Umbilical cord (tissue), 2 donors: ENCODE measurements at places on chromosomes 1 and 21.

DNA sequence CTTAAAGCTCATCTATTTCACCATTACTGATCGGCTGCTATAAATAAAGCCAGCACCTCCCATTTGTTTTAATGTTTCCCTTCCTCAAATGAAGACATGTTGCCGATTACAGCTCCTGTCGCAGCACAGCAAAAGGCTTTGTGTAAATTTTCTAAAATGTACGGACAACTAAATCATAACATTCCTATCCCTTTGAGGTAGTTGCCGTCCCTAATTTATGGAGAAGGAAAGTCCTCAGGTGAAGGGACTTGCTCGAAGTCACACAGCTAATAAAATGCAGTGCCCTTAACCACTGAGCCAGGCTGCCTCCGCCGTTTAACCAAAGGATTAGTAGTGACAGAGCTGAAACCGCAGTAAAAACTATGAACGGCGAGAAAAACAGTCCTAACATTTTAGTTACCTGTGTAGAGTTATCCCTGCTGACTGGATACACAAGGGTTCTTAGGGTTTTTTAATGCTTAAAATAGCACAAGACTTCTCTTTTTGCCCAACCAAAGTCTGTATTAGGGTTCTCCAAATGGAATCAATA, 871 bp downstream of the PINK1 start:
- DNase-seq = peak; percentile 11

DNA sequence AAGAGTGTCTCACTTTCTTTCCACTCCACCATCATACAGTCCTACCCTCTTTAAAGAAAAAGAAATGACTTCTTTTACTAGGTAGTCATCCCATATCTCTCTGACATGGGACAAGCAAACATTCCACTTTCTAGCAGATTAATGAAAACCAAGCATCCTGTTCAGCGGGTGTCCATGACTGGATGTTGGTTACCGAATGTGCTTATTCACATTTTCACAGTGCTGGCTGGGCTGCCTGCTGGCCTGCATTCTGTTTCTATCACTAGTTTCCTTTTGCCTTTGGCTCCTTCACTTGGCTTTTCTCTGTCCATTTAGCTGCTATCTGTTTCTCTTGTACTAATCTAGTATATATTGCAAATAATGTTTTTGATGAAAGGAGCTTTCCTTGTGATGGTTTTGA, 598.4 kb downstream of the RWDD3 start:
- no peak for DNase-seq

DNA sequence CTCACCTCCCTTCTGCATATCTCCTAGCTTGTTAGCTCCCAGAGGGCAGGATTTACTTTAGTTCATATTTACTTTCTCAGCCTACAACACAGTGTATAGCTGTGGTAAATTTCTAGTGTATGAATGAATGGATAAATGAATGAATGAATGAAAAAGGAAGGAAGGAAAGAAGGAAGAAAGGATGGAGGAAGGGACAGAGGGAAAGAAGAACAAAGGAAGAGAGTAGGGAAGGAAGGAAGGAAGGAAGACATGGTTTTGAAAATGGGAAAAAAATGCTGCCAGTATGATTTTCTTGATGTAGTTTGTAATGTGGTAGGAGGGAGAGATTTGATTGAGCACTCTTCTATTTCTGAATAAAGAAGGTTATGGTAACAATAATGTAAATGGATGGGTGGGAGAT, 47.0 kb downstream of the LAMC2 start:
- DNase-seq = no peak

GRCh38 chr1:159980076-159980475, 26.0 kb upstream of the SLAMF9 start:
- DNase-seq = no peak

DNA sequence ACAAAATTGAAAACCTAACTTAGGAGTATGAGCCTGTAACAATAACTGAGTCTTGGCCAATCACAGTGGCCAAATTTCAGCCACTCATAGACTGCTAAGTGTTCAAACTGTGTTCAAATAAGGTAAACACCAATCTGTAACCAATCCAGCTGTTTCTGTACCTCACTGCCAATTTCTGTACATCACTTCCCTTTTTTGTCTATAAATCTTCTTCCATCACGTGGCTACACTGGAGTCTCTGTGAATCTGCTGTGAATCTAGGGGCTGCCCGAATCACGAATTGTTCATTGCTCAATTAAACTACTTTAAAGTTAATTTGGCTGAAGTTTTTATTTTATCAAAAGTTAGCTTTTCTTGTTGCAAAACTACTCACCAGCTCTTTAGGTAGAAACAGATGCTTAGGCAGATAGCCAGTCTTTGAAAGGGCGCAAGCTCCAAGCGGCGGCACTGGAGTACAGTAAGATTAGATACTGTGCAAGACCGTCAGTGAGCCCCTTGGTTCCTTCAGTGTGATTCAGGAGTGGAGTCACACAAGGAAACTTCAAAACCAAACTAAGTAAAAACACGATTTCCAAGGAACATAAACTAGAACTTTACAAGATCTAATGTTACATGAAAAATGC, 43.2 kb upstream of the ADGRL2 start:
- no peak for DNase-seq

DNA sequence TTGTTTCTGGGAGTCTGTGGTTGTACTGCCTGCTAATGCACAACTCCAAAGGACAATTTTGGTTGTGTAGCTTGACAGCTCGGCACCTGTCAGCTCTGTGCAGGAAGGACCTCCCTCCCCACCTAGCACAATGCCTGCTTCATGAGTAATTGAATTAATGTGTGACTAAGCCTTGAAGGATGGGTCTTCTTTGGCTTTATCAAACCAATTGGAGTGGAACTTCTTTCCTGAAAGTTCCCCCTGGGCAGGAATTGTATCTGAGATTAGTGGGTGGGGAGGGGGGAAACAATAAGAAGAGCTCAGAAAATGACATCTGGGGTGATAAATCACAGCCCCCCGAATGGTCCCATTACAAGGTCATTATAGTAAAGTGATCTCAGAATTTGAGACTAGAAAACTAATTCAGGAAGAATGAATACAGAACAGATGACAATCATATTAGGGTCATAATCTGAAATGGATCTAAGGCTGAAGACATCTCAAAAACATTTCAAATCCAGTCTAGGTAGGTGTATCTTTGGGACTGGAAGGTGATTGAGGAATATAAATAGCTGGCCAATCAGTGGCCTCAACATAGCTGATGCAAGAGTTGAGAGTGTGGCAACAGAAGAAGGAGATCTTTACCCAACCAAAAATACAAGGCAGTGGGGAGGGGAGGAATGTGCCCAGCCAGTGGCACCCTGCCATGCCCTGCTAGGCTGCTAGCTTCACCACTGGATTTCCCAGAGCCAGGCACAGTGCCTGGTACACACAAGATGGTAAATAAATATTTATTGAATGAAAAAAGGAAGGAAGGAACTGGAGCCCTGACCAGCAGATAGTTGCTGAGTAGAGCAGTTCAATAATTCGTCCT, 10.1 kb upstream of the SESN2 start:
- no peak for DNase-seq

GRCh38 chr1:208979776-208980175, 603.7 kb upstream of the CAMK1G start:
- peak; percentile 31 for DNase-seq

DNA sequence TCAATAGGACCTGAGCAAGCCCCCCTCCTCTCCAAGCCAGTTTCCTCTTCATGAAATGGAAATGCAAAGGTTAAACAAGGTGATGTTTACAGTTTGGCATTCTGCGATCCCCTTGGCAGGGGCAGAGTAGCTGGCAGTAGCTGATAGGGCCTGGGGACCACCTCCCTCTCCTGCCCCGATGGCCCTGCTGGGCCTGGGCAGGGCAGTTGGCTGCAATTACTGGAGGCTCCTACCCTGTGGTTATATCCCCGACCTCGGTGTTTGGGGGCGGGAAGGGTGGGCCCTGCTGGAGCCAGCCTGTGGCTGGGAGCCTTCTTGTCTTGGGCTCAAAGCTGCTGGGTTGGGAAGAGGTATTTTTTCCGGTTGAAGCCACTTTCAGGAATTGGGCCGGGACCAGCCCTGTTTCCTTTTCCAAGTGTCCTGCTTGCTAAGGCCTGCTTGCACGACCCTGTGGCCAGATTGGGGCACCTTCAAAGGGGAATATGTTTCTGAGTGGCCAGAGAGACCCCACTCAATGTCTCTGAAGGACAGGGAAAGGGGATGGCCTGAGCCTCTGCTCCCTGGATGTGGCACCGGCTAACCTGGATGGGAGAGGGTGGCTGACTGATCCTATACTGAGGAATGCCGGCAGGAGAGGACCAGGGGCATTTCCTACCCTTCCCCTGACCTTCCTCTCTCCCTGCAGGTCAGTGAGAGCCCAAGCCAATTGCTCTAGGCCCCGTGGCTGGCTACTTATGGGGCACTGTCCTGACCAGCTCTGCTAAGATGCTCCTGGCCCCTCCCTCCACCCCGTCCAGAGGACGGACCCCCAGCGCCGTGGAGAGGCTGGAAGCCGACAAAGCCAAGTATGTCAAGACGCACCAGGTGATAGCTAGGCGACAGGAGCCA, 1.9 kb downstream of the FAM110D start:
- DNase-seq = no peak

DNA sequence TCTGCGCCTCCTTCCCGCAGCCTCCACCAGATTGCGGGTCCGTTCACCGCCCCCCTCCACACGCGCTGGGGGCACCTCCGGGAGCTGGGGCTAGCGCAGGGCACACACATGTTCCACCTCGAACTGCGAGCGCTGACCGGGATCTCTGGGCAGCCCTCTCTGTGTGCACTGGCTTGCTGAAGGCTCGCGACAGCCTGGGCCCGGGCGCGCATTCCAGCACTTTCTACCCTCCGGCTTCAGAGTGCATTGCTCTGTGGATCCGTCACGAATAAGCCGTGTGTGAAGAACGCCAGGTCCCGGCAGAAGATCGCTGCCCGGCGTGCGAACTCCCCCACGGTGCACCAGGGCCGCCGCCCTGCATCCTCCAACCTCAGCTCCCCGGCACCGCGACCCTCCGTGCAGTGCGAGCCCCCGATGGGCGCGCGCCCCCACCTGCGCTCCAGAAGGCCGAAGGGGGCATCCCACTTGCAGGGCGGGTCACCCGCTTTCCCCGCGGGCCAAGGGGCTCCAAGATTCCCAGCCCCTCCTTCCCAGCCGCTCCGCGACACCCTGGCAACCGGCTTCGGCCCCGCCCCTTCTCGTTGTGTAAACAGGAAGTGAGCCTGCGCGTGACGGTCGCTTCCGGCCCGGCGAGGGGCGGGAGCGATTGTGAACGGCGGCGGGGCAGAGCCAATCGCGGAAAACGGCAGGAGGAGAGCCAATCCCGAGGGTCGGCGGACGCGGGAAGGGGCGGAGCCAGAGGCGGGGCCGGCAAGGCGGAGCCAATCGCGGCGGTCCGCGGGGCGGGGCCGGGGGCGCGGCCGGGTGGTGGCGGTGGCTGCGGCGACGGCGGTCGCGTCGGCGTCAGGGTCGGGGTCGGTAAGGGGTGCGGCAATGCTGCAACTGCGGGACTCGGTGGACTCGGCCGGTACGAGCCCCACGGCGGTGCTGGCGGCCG, at the start of gene TPRG1L:
TPRG1L (plus strand) TSS at position 816 of the 937 bp plus-strand sequence; CDS start at position 874, 58 bp downstream.
- peak; percentile 98 for DNase-seq

DNA sequence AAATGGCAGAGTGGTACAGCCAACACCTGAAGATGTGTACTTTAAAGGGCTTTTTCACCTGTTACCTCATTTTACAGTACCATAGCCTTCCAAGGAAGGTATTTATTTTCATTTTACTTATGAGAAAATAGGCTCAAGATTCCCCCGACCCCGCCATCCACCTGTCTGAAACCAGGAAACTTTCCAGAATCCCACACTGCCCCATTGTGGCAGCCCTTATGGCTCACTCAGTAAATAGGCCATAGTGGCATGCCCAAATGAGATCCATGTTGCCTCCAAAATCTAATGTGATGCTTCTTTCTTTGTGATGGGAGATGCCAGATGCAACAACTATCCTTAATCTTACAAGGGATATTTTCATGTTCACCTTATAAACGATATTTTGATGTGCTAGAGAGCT, 97.8 kb downstream of the EBNA1BP2 start:
- DNase-seq = no peak

- no peak for DNase-seq
These were observed 24.5 kb upstream of the RGS1 start for GRCh38 chr1:192550922-192551534.

DNA sequence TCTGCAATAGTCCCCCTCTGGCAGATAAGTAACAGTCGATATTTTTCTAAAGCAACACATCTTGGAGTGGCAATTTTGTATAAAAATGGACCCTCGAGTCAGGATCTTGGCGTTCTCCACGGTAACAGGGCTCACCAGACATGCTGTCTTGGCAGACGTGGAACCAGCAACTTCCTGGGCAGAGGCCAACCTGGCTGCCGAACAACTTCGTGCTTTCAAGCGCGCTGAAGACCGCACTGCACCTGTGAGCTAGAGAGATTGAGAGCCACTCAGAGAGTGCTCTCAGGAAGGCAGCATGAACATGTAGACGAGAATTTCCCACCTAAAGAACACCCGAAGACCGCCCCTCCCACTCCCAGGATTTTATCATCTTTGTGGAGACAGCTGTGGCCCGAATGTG, 7.3 kb downstream of the C1orf174 start:
- DNase-seq = no peak

GRCh38 chr1:54866801-54867716, 19.9 kb downstream of the DHCR24 start:
- DNase-seq = no peak

DNA sequence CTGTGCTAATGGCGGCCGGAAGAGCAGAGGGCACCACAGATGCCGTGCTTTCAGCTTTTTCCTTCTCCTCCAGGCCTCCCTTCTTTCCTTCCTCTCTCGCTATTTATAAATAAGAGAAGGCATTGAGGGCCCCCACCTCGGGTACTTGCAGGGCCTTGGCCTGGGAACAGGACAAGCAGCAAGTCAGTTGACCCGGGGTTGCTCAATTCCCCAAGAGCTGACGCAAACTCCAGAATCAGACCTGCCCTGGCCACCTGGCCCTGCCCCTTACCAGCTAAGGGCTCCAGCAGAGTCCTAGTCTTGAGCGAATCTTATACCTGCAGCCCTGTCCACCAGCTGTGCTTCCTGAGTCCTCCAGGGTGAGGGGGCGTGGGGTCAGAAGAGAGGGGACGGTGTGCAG, 13.5 kb downstream of the TNFRSF1B start:
- DNase-seq = peak; percentile 59

DNA sequence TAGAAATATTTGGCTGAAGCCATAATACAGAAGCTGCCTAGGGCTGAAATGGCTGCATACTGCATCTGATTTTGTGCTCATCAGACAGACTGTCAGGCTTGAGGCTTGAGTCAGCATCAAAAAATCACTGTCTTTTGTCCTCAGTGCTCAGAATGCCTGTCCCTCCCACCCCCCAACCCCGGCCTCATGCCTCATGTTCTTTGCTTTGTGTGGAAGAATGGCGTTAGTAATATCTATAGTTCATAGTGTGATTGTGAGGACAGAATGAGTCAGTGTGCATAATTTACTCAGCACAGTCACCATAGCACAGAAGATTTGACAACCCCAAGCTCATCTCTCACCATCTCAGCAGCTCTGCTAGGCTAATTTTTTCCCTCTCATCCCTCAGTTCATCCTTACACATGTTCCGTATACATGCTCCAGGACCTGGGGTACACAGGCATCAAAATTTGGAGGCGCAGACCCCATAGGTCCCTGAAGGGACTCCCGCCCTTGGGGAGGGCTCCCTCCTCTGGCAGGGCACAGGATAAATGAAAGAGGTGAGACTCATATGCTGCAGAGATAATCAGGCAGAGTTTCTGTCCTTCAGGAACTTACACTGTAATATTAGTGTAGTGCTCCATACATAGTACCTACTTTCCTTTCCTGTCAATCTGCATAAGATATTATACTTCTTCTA, 159.1 kb upstream of the C8B start:
- DNase-seq = no peak

- peak; percentile 98 for DNase-seq
These were observed 78.6 kb downstream of the MAN1C1 start for GRCh38 chr1:25695090-25695770.

- DNase-seq = no peak
These were observed 572 bp downstream of the CYB5RL start for GRCh38 chr1:54199151-54199764.
